Mesenchymal stem cell (in vitro differentiated cells and primary cell): ENCODE measurements at places on chromosomes 12 and 14.

- H3K36me3 ChIP-seq = no peaks in the 10 kb centered on the region
- H3K4me3 ChIP-seq = no peak overlapping the region
- H3K4me1 ChIP-seq = no peaks in the 10 kb centered on the region
- H3K27ac ChIP-seq = no peak overlapping the region
- H3K27me3 ChIP-seq = no peaks in the 10 kb centered on the region
These were observed 194.3 kb downstream of the RGS6 start for GRCh38 chr14:72126561-72126960.

DNA sequence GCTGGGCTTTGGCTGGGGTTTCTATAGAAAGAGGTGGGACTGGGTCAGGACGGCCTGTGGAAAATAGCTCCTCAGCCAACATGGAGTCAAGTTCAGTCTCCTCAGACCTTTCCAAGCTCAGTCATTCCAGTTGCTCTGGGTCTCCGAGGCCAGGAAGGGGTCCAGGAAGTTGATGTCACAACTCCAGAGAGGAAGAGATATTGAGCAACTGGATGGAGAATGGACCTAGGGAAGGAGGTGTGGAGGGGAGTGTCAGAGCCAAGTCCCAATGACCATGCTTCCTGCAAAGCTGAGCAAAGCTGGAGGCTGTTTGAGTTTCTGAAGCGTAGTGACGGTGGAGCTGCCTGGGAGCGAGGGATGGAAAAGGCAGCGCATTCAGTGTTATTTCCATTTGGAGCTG, 86.1 kb downstream of the SLC24A4 start:
- H3K36me3 ChIP-seq = no peaks in the 10 kb centered on the region
- H3K4me1 ChIP-seq = no peaks in the 10 kb centered on the region
- H3K4me3 ChIP-seq = no peak overlapping the region

- peaks cover 69% of the 10 kb centered on the region for H3K27me3 ChIP-seq
- H3K4me3 ChIP-seq = no peak overlapping the region
- no peaks in the 10 kb centered on the region for H3K4me1 ChIP-seq
- DNase-seq = no peak
- H3K36me3 ChIP-seq = no peaks in the 10 kb centered on the region
These were observed 171.4 kb downstream of the RBM19 start for GRCh38 chr12:113794774-113795173.

- no peak overlapping the region for H3K27ac ChIP-seq
- DNase-seq = no peak
- H3K36me3 ChIP-seq = no peaks in the 10 kb centered on the region
- H3K4me3 ChIP-seq = no peak overlapping the region
- H3K4me1 ChIP-seq = no peaks in the 10 kb centered on the region
These were observed 80.4 kb upstream of the KCNA1 start for GRCh38 chr12:4829161-4829792.

DNA sequence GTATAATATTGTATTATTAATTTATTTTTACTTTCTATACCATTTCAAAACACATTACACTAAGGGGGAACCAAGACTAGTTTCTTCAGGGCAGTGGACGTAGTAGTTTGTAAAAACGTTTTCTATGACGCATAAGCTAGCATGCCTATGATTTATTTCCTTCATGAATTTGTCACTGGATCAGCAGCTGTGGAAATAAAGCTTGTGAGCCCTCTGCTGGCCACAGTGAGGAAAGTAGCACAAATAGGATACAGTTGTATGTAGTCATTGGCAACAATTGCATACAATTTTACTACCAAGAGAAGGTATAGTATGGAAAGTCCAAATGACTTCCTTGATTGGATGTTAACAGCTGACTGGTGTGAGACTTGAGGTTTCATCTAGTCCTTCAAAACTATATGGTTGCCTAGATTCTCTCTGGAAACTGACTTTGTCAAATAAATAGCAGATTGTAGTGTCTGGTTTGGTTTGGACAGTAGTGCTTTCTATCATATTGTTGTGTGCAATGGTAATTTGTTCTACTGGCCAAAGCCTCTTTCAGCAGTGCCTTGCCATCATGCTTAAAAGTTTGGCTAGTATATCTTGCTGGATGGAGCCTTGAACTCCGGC, 24.3 kb upstream of the PLEKHD1 start:
- H3K27ac ChIP-seq = no peak overlapping the region
- peaks cover 63% of the 10 kb centered on the region for H3K36me3 ChIP-seq
- peak; percentile 92 for DNase-seq
- no peaks in the 10 kb centered on the region for H3K27me3 ChIP-seq
- no peak overlapping the region for H3K4me3 ChIP-seq
- H3K4me1 ChIP-seq = no peaks in the 10 kb centered on the region

DNA sequence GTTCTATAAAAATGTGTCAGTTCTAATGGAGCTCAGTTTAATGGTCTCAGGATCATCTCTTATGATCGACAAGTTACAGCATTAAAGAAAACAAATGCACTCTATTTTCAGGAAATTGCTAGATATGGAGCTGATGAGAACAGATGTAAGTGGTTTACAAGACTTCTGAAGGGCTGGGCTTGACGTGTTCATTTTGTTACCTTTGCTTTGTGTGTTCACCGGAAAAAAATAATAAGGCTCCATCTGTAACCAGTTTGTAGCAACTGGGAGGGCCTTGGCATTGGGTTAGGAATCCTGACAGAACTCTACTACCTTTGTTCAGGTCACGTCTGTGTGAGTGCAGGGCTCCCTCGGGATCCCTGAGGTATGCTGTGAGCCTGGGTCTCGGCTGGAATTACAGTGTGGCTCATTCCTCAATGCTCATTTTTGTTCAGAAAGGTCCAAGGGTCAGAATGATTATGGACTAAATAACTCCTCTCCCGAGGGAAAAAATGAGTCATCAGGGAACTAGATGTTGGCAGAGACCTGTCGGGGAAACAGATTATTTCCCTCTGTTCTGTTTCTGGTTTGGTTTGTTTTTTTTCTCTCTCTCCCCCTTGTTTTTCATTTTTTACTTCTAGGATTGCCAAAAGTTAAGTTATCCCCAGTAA, 158.0 kb downstream of the SLC5A8 start:
- H3K4me1 ChIP-seq = no peaks in the 10 kb centered on the region
- H3K36me3 ChIP-seq = no peaks in the 10 kb centered on the region
- no peak overlapping the region for H3K4me3 ChIP-seq
- peak; percentile 87 for DNase-seq
- no peaks in the 10 kb centered on the region for H3K27me3 ChIP-seq
- peak overlapping the region; percentile 69 for H3K27ac ChIP-seq

DNA sequence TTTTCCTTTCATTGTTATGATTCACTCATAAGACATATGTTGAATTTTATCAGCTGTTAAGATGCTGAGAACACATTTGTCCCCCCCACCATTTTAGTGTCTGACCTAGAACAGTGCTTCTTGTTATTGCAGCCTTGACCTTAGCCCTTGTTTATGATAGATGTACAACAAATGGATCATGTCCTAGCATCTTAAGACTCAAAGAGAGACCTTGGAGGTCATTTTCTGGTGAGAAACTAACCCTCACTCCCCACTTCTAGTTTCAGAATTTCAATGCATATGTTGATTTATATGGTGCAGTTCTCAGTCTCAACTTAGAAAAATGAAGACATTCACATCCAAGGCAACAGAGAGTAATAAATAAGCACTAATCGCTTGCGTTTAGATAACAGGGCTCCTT, 391.2 kb downstream of the AEBP2 start:
- peaks cover 3% of the 10 kb centered on the region for H3K4me1 ChIP-seq
- H3K36me3 ChIP-seq = no peaks in the 10 kb centered on the region
- DNase-seq = peak; percentile 59
- no peaks in the 10 kb centered on the region for H3K27me3 ChIP-seq

- H3K27ac ChIP-seq = no peak overlapping the region
- no peak for DNase-seq
- no peaks in the 10 kb centered on the region for H3K4me1 ChIP-seq
- no peak overlapping the region for H3K4me3 ChIP-seq
These were observed 60.9 kb downstream of the NAV3 start for GRCh38 chr12:77891518-77892147.

- no peaks in the 10 kb centered on the region for H3K36me3 ChIP-seq
- no peak for DNase-seq
- H3K27ac ChIP-seq = no peak overlapping the region
- H3K27me3 ChIP-seq = no peaks in the 10 kb centered on the region
These were observed 452.9 kb downstream of the RPL10L start for GRCh38 chr14:46198676-46199075.
